ENCODE measurements at places on chromosomes 11 and 22.
A peak's percentile ranks its signal among the peaks of the same experiment; 100 is the strongest.

- no peak for DNase-seq
Observed at GRCh38 chr11:58980159-58980843, 41.0 kb downstream of the GLYATL1 start.

GRCh38 chr22:17366830-17367229 is 2.4 kb upstream of the CECR2 start:
- DNase-seq, result peak; percentile 87

DNA sequence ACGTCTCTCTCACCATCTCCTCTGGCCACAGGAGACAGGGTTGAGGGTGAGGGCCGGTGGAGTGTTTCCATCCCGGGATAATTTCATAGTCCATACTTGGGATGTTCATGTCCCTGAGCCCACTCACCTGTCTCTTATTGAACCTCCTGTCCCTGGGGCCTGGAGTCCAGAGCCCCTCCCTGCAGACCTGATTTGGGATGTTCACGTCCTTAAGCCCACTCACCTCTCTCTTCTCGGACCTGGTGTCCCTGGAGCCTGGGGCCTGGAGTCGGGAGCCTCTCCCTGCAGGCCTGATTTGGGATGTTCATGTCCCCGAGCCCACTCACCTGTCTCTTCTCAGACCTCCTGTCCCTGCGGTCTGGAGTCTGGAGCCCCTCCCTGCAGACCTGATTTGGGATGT is 868.2 kb downstream of the BRD1 start:
- no peak for DNase-seq

DNA sequence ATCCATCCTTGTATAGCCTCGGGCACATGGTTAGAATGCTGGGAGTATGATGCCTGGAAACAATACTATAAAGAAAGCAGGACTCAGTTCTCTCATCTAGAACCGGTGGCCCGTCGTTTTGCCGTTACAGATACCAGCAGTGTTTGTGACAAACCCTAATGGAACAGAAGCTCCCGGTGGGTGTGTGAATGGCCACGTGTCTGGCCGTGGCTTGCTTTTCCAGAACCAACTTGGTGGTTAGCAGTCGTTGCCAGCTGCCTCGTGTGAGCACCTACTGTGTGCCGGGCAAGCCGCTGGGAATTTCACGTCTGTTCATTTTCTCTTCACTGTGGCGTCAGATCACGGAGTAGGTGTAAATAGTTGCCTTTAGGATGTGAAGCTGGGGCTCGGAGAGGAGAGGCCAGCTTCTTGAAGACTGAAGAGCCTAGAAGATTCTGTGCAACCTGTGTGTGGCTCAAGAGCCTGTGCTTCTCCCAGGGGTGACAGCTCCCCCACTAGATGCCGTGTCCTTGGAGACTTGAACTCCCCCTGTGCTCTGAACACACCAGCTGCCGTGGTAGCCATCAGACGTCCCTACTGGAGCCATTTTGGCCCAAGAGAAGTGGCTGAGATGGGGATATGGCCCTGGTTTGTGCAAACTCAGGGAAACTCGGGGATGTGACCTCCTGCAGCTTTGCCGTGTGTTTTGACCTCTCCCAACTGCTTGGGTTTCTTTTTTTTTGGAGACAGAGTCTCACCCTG is 57.5 kb upstream of the PPARA start:
- no peak for DNase-seq

- no peak for DNase-seq
Observed at GRCh38 chr22:37049224-37049623, 2.3 kb upstream of the KCTD17 start.

GRCh38 chr11:46277313-46277621 is 195 bp upstream of the CREB3L1 start:
- DNase-seq, result peak; percentile 81

- peak; percentile 34 for DNase-seq
Observed at GRCh38 chr11:75241906-75242644, 1.5 kb downstream of the TPBGL start.

DNA sequence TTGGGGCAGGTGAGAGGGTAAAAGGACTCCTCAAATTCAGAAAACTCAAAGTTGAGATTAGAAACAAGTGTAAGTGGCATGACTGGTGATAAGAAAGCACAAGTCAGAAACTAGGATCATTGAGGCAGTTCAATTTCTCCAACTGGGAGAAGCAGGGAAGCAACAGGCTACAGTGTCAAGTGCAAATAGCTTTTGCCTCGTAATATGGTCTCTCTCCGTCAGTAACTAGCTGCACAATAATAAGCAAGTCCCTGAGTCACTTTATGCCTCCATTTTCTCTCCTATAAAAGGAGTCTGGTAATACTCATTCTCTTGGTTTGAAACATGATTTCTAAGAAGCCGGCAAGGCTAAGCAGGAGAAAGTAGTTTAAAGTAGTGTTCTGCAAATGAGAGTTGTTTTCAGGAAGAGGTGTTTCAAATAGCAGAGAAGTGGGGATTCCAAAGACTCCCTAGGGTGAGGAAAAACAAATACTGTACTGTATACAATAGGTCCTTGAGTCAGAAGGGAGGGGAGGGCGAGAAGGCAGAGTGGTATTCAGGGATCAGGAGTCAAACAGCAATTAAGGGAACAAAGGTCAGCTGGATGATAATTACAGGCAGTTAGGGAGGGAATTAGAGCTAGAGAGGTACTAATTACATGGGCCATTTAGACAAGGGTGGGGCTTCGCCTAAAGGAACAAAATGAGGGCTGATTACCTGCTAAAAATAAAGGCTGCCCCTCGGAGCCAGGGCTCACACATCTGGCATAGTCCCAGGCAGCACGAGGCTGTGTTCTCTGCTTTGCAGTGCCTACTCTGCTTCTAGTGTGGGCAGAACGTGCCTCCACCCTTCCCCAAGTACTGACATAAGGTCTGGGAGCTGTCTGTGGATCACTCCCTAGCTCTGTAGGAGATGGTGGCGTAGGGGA is 96.0 kb upstream of the BDNF start:
- DNase-seq, result peak; percentile 69

- DNase-seq, result no peak
Observed at GRCh38 chr11:63165706-63166310, 21.8 kb upstream of the SLC22A24 start.

- no peak for DNase-seq
Observed at GRCh38 chr11:70090961-70091381, 12.9 kb downstream of the ANO1 start.

- DNase-seq, result no peak
Observed at GRCh38 chr11:76694664-76695063, 24.1 kb upstream of the LRRC32 start.

GRCh38 chr11:727859-728748 is 19.2 kb upstream of the TALDO1 start:
- peak; percentile 85 for DNase-seq

DNA sequence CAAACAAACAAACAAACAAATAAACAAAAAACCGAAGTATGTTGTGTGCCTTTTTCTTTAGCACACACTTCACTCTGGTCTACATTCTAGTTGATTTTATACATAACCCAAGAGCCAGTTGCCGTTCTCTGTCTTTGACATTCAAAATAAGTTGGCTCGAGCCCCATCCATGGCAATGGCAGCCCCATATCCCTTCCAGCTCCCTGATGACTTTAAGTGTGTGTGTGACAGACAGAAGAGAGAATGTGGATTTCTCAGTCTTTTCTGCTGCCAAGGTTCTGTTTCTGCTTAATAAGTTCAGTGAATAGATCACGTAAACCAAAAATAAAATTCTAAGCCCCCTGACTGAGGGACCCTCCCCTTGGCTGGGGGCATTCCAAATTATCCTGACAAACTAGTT is 100.6 kb upstream of the TENM4 start:
- DNase-seq, result no peak

GRCh38 chr11:30292545-30292944 is 30.4 kb upstream of the ARL14EP start:
- no peak for DNase-seq

DNA sequence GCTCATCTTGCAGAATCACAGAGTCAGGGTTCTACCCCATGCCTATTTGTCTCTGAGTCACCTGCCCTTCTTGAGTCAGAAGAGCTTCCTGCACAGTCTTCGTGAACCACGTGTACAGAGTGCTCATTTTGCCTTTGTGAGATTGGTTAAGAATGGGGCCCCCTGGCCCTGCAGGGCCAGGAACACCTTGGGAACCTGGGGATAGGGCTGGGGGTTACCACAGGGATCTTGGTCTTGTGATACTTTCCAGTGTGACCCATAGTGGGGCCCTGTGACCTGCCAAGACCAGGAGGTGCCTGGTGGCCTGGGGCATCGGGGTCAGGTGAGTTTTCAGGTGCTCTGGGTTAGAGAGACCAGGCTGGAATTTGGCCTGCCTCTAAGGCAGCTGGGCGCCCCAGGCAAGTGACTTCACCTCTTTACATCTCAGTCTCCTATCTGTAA is 9.4 kb downstream of the TMPRSS13 start:
- DNase-seq, result no peak

- peak; percentile 43 for DNase-seq
Observed at GRCh38 chr22:22748297-22748743, 103.9 kb downstream of the GGTLC2 start.

GRCh38 chr11:60718524-60719316 is 5.8 kb upstream of the MS4A18 start:
- DNase-seq, result no peak

- DNase-seq, result no peak
Observed at GRCh38 chr11:72308226-72309073, 64.5 kb upstream of the PHOX2A start.

GRCh38 chr11:61609000-61609979 is 28.4 kb upstream of the SYT7 start:
- DNase-seq, result no peak

All from GM23338 (cell line).